Stimulated activated CD8-positive, alpha-beta memory T cell treated with anti-CD3 and anti-CD28 coated beads, Interleukin-2, amount 100 ng/mL, for 48 hours (primary cell): ENCODE measurements at places on chromosomes 12 and 14.
A peak's percentile ranks its signal among the peaks of the same experiment; 100 is the strongest.

GRCh38 chr12:80581783-80582182, 125.7 kb upstream of the MYF6 start:
- DNase-seq: no peak

- DNase-seq: peak; percentile 20
Measured at GRCh38 chr12:90253674-90254181, 545.1 kb upstream of the ATP2B1 start.

DNA sequence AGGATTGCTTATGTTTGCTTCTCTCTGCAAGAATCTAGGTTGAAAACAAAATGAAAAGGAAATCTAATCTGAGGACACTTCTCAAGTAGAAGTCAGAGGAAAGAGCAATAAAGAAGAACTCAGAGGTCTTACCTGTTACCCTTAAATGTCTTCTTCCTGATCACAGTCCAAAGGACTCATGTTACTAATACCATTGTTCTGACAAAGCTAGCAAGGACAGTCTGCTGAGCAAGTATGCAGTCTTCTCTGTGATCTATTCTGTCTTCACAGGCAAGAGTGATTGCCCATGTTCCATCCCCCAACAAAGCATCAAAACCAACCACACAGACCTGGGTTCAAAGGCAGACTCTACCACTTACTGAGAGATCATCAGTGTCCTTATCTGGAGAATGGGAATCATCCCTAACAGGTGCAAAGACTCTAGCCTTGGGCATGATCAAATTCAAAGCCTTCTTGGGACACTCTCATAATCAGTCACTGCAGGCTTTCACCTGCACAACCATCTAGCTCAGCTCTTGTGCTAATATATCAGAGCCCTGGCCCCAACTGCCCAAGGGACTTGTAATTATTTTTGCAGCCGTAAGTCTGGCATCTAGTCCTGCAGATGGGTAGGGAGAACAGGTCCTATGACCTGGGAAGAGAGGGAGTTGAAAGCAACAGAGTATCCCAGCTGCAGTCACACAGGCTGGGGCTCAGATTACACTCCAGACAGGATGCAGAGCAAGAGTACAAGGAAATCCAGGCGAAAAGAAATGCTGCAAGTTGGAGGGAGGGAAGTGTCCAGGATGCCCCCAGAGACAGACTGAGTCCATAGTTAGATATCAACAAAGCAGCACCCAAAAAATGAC, 97.9 kb upstream of the NUDT4 start:
- DNase-seq: no peak

GRCh38 chr12:125243811-125244210, 178.6 kb downstream of the AACS start:
- no peak for DNase-seq

GRCh38 chr14:75299059-75299458, 20.4 kb downstream of the FOS start:
- DNase-seq: no peak

DNA sequence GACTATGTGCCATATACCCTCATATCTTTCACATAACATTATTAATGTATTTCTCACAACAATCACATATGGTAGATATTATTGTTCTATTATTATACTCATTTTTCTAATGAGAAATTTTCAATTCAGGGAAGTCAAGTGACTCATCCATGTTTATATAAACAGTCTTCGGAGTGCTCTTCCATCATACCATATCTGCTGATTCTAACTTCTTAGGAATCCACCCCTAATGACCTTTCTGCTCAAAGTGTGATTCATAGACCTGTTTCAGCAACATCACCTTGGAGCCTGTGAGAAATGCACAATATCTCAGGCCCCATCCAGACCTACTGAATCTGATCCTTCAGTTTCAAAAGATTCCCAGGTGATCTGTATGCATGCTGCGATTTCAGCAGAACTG, 39.8 kb upstream of the OVCH1 start:
- DNase-seq: no peak

DNA sequence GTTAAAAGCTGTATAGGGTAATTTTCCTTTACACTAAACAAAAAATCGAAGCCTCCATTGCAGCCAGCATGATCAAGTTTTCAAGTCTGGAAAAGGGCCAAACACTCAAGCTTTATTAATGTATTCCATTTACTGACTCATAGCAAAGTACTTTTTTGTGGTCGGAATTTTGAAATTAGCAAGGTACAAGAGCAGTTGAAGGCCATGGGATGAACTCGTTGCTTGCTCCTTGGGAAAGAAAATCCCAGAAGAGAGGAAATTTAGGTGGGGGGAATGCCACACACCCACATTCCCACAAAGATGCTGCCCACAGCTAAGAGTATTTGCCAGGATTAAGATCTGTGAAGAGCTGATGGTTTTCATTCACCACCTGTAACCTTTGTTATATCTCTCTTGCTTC, 333.7 kb downstream of the EGLN3 start:
- no peak for DNase-seq

DNA sequence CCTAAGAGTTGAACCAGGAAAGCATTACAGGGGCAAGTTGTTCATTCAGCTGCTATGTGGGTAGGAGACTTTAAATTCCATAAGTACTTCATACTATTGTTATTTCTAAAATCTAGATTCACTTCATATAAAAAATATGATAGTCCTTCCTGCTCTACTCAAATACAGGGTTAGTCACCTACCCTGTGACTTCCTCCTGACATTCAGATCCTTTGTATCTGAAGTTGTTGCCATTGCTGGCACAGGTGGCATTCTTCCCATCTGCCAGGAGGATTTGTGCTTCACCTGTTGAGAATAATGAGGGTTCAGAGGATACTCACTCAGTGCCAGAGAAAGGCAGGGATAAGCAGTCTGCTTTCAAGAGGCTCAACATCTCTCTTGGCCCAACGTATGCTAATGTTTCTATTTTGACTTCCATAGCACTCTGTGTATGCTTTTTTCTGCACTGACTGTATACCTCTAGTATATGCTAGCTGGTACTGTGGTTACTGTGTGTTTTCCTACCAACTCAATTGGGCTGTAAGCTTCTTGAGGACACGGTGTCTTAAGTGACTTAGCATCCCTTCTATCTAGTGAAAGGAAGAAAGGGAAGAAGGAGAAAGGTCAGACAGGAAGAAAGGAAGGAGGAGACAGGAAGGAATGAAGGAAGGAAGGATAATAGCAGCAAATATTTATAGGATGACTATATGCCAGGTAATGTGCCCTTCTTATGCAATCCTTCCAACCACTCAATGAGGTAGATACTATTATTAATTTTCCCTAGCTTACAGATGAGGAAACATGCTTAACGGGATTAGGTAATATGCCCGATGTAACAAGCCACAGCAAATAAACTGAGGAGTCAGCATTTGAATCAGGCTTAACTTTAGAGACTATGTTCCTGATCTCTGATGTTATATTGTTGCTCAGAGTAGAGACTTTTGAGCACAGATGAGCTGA, 38.5 kb upstream of the FGF6 start:
- no peak for DNase-seq

DNA sequence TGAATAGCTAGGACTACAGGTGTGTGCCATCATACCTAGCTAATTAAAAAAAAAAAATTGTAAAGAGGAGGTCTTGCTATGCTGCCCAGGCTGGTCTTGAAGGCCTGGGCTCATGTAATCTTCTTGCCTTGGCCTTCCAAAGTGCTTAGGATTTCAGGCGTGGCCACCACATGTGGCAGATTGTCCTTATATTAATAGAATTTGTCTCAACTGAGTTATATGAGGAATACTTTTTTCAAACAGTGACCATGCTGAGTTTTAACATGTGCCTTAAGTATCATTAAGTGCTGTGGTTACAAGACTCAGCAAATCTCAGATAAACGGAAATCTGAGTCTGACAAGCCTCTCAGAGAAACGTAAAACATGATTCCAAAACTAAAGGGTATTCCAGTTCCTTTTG, 83.2 kb upstream of the FERMT2 start:
- DNase-seq: no peak

DNA sequence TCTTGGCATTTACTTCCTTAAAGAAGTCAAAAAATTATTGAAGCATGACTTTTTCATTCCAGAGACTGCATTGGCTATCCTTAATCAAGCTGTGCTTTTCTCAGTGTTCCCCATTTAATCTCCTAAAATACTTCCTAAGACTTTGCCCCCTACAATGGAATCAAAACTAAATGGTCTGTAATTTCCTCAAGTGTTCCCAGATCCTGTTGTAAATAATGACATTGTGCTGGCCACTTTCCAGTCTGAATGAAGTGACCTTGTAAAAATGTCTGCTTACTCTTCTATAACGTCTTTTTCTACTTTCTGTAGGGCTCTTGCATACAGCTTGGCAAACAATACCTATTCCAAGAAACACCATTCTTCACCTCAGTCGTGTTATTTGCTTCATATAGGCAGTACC, 45.3 kb upstream of the MBIP start:
- DNase-seq: no peak

DNA sequence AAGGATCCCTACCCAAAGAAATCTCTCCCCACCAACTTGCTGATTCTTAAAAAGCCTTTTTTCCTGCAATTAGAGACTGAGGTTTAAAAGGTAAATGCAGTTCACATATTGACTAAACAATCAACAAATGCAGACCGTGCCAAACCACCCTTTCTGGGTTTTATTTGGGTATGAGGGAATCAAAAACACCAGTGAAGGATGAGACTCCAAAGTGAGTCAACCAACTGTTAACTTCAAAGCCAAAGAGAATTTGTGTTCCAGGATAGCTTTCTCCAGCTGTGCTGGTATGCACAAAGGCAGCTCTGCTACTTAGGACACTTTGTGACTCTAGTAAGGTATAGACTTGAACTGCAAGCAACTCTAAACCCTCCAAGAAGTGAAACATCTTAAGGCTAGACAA, 39.4 kb downstream of the RPS29 start:
- no peak for DNase-seq

GRCh38 chr12:15544589-15544988, 222.3 kb downstream of the PTPRO start:
- DNase-seq: no peak

DNA sequence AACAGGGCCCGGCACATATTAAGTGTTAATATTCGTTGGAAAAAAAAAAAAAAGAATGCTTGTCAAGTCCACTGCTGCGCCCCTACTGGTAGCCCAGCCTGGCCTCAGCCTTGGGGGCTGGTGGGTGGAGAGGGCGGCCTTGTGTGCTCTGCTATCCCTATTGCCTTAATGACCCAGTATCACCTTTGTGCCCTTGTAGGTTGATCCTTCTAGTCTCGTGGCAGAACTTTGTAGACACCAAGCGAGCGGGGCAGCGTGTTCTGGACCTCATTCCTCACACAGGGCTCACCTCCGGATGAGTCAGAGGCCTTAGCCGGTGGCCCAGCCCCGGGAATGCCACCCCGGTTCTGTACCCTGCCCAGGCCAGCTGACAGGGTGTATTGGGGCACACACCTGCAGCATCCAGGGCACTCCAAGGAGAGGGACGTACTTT, 1.8 kb upstream of the RCOR1 start:
- no peak for DNase-seq

DNA sequence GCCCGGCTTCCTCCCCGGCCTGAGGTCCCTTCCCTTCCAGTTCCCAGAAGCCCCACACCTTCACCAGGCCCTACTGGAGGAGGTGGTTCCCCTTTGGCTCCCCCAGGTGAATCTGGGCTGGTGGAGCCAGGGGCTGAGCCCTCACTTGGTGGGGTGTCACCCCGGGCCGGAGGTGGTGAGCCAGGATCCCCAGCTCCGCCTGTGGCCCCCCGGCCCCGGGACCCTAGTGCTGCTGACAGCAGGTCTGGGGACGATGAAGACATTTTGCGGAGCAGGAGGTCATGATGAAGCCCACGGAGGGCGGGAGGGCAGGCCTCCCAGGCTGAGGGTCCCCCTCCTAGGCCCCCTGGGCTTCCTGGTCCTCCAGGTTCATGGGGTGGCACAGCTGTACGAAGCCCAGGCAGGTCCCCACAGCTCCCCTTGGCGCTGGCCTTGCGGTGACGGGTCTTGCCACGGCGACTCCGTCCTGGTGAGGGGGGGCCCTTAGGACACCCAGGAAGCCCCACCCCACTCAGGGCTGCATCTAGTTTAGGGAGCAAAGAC, 16.6 kb downstream of the MAP3K12 start:
- DNase-seq: no peak

- DNase-seq: no peak
Measured at GRCh38 chr12:115872212-115872611, 405.3 kb downstream of the MED13L start.

DNA sequence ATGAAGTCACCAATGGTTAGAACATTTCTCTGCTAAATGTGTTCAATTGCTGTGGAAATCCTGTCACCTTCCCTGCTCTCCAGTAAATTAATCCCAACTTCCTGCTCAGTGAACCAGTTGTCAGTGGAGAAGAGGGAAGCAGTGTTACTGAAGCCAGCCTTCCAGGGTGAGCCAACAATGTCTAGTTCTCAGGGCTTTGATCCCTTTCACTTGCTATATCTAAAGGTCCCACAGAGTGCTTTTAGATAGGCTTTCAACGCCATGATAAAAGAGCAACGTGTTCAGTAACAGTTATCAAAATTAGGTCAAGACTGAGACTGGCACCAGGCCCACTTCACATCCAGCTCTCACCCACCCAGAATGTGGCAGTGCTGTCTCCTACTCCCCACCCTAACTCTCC, 139.7 kb downstream of the KCNH5 start:
- no peak for DNase-seq

DNA sequence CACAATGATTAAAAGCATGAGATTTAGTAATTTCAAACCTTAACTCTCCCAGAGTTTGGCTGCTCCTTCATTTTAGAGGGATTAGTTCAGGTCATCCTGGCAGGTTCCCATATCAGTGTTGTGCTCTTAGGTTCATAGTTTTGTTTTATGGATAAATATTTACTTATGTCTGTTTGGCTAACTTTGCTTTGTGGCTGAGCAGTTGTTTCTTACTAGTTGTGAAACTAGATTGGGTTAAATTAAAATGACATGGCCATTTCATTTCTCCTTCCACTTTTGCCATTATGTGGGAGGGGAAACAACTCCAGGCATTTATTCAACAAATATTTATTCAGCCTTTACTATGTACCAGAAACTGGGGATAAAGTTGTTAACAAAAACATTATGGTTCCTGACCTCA, 158.8 kb downstream of the TMTC3 start:
- no peak for DNase-seq

DNA sequence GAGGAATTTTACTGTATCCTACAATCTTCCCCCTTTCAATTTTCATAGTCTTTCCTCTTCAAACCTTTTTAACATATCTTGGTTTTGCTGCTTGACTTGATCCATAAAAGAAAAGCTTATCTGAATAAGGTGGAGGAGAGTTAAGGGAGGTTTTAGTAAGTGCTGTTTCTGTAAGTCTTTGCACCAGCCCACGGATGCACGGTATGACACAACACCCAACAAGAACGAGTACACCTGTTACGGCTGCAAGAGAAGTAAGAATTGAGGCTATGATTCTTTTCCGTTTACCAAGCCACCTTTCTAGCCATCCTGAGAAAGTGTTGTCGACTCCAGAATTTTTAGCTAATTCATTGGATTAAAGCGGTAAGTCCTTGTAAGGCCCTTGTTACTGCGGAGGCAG, 26.1 kb upstream of the CPNE8 start:
- no peak for DNase-seq

GRCh38 chr14:71168564-71169427, 261.5 kb downstream of the PCNX1 start:
- DNase-seq: no peak

DNA sequence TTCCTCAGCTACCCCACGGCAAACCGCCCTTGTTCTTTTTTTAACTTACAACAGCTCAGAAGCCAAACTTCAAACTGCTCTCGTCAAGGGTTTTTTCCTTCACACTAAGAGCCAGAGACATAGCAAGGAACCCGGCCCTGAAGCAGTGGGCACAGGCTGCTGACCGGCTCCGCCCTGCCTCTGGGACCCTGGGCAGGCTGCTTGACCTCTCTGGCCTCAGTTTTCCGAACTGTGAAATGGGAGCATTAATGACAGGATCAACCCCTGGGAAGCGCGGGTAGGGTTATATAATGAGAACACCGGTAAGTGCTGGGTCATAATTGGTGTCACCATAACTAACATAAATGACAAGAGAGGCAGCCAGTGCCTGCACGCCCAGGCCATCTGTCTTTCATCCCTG, 21.2 kb upstream of the FZD10 start:
- no peak for DNase-seq
